ENCODE measurements at places on chromosomes 6 and 20. TPM values are rescaled to one million over a fixed set of nuclear protein-coding genes. Genes with fewer than 3 reads are reported as not detected.

MUCL3 gene
- total RNA-seq: not detected

AIF1 gene
- 17.9 TPM for total RNA-seq

LCA5 gene
- not detected for total RNA-seq

DNA sequence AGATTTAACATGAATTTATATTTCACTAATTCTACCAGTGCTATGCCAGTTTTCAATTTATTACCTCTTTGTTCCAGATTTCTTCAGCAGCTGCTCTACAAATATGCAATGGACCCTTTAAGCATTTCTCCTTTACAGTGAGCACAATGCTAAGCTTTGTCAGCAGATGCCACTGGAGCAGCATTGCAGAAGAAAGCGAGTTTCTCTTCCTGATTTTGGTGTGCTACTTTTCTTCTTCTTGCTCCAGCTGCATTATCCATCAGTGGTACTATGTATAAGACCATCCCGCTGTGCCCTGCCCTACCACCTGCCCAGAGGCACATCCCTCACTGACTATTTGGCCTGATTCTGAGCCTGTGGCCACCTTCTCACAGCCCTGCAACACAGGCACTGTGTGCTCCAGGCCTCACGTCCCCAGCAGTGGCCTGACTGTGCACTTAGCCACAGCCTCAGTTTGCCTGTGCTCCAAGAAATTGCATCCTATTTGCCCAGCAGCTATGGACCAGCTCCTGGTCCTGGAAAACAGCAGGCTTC, 84.1 kb downstream of the TNFAIP3 start:
- no peaks in the 10 kb centered on the region for H3K27me3 ChIP-seq
- H3K4me3 ChIP-seq: no peak overlapping the region

DNA sequence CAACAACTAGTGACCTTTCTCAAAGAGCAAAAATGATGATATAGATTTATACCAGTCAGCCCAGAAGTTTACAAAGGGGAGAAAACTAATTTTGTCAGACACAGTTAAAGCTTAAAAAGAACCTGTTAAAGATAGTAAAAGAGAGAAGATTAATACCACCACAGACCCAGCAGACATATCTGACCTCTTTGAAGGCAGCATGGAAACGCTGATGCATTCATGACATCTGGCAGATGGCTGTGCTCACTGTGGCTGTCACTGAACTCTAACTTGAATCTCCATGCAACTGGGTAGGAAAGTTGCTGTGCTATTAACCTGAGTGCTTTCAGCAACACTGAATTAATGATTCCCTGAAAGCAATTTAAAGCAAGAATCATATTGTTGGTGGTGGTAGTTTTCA, 159.8 kb upstream of the PRDM1 start:
- DNase-seq: no peak
- H3K36me3 ChIP-seq: no peaks in the 10 kb centered on the region
- no peak overlapping the region for H3K4me3 ChIP-seq
- H3K27me3 ChIP-seq: no peaks in the 10 kb centered on the region

Data from natural killer cell (primary cell).